ENCODE measurements at places on chromosomes 6 and 20.
A peak's percentile ranks its signal among the peaks of the same experiment; 100 is the strongest.

- H3K4me3 ChIP-seq: no peak overlapping the region
- no peaks in the 10 kb centered on the region for H3K36me3 ChIP-seq
- H3K27me3 ChIP-seq: no peaks in the 10 kb centered on the region
- DNase-seq: no peak
- H3K4me1 ChIP-seq: no peaks in the 10 kb centered on the region
- no peak overlapping the region for H3K27ac ChIP-seq
These were observed 834.0 kb downstream of the MAFB start for GRCh38 chr20:39855056-39855455.

DNA sequence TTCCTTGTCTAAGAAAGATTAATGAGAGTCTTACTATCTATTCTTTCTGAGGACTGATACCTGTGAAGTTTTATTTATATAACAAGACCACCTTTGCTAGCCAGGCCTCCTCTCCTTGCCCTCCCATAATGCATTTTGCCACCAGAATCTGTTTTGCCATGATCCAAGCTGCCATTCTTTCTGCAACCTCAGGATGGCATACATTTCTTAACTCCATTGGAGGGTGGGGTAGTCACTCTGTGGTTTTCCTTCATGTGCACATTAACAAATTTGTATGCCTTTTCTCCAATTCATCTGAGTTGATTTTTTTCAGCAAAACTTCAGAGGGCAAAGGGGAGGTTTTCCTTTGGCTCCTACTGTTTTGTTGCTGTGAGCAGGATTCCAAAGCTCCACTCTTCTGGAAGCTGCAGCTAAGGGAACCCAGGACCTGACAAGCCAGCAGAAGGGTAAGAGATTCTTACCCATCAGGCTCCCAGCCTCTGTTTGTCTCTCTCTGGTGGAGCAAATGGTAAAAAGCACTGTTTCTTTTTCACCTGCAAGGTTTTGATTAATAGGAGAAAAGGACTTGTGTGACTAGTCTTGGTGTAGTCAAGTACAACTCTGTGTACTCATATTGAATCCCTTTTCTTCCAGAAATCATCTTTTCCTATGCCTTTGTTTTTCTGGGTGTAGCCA, 26.2 kb upstream of the ENPP4 start:
- H3K27ac ChIP-seq: no peak overlapping the region
- no peak overlapping the region for H3K4me3 ChIP-seq
- H3K4me1 ChIP-seq: no peaks in the 10 kb centered on the region
- no peaks in the 10 kb centered on the region for H3K36me3 ChIP-seq
- H3K27me3 ChIP-seq: no peaks in the 10 kb centered on the region
- DNase-seq: no peak

DNA sequence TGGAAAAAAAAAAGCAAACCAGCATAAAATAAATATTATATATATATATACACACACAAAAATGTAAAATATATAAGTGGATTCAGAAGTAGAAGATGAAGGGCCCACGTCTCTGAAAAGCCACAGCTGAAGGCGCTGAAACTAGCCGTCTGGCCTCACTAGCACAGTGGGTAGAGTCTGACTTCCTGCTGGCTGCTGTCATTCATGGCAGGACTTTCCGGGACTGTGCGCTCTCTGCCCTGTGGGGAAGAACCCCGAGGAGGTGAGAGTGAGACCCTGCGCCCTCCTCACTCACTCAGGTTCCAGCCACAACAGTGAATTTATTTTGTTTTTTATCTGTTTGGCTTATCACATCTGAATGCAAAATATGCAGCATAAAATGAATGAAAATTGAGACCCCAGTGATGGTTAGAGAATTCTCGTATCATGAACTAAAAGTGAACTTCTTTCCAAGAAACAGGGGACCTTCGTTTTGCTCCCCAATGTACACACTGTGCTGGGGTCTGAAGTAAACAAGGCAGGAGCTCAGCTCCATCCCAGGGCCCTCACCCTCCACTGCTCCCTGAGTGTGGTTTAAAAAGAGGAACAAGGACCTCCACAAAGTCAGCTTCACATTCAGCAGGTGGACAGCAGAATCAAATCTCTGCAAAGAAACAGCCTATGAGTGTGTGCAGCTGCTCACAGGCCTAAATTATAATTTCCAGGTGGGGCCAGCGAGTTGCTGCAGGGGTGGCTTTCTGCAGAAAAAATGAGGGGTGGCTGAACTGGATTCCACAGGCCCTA, 1.3 kb upstream of the RAMACL start:
- H3K27me3 ChIP-seq: no peaks in the 10 kb centered on the region
- H3K27ac ChIP-seq: peak overlapping the region; percentile 73
- H3K4me3 ChIP-seq: no peak overlapping the region
- peak; percentile 70 for DNase-seq
- no peaks in the 10 kb centered on the region for H3K36me3 ChIP-seq
- H3K4me1 ChIP-seq: peaks cover 58% of the 10 kb centered on the region

DNA sequence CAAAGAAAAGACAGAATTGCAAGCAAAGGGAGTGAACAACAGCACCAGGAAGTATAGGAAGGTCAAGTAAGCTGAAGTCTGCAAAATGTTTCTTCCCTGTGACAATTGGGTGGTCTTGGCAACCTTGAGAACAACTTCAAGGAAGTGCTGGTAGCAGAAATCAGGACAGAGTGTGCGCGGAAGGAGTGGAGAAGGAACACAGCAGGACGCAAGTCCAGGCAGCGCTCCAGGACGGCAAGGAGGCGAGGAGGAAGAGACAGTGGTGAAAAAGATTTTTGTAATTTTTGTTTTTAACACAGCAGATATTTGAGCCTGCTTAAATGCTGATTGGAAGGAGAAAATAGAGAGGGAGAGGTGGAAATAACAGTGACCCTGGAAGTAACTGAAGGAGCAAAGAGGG, 141.7 kb downstream of the F13A1 start:
- DNase-seq: no peak
- no peak overlapping the region for H3K27ac ChIP-seq
- H3K36me3 ChIP-seq: peaks cover 15% of the 10 kb centered on the region
- no peak overlapping the region for H3K4me3 ChIP-seq
- no peaks in the 10 kb centered on the region for H3K4me1 ChIP-seq
- H3K27me3 ChIP-seq: no peaks in the 10 kb centered on the region

GRCh38 chr20:43196243-43196642, 6.5 kb upstream of the PTPRT start:
- no peaks in the 10 kb centered on the region for H3K4me1 ChIP-seq
- H3K4me3 ChIP-seq: no peak overlapping the region
- H3K27me3 ChIP-seq: no peaks in the 10 kb centered on the region
- DNase-seq: no peak
- H3K36me3 ChIP-seq: no peaks in the 10 kb centered on the region

GRCh38 chr20:37868851-37869333, 34.0 kb upstream of the VSTM2L start:
- H3K27ac ChIP-seq: peak overlapping the region; percentile 13
- H3K27me3 ChIP-seq: no peaks in the 10 kb centered on the region
- peaks cover 46% of the 10 kb centered on the region for H3K36me3 ChIP-seq
- no peaks in the 10 kb centered on the region for H3K4me1 ChIP-seq
- no peak overlapping the region for H3K4me3 ChIP-seq

DNA sequence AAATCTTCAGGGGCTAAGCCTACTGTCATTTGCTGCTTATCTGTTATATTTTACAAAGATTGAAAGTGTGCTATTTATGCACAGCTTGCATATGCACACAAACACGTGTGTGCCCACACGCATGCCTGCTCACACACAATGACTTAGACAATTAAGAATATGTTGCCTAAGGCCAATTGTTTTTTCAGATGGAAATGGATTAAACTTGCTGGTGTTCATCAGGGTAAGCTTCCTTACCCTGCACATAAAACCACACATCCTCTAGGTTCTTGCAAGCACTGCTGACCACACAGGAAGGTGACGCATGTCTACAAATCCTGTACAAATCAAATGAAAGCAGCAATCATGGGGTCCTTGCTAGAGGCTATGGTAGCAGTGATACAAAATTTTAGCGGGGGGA, 58.4 kb downstream of the GJA10 start:
- H3K36me3 ChIP-seq: no peaks in the 10 kb centered on the region
- no peaks in the 10 kb centered on the region for H3K27me3 ChIP-seq
- H3K4me3 ChIP-seq: no peak overlapping the region
- peak; percentile 66 for DNase-seq

- H3K27ac ChIP-seq: no peak overlapping the region
- H3K4me3 ChIP-seq: no peak overlapping the region
- no peak for DNase-seq
- H3K36me3 ChIP-seq: no peaks in the 10 kb centered on the region
These were observed 156.4 kb downstream of the MBOAT1 start for GRCh38 chr6:20055916-20056315.

- H3K27ac ChIP-seq: no peak overlapping the region
- H3K4me1 ChIP-seq: peaks cover 24% of the 10 kb centered on the region
- H3K36me3 ChIP-seq: no peaks in the 10 kb centered on the region
- no peak for DNase-seq
- H3K27me3 ChIP-seq: no peaks in the 10 kb centered on the region
These were observed 24.2 kb upstream of the TAGAP start for GRCh38 chr6:159068904-159069578.

- no peaks in the 10 kb centered on the region for H3K4me1 ChIP-seq
- no peak for DNase-seq
- H3K27ac ChIP-seq: no peak overlapping the region
- H3K4me3 ChIP-seq: no peak overlapping the region
- H3K27me3 ChIP-seq: no peaks in the 10 kb centered on the region
These were observed 23.1 kb upstream of the VSTM2L start for GRCh38 chr20:37879843-37880242.

DNA sequence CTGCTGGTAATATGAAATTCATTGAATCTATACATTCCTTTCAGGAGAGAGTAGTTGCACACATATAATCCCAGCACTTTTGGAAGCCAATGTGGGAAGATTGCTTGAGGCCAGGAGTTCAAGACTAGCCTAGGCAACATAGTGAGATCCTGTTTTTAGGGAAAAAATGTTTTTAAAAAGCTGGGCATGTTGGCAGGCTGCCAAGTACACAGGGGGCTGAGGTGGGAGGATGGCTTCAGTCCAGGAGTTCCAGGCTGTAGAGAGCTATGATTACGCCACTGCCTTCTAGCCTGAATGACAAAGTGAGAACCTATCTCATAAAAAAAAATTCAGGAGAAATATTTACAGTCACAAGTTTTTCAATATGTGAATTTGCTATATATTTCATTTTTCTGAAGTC, 71.9 kb downstream of the GRM1 start:
- H3K27me3 ChIP-seq: no peaks in the 10 kb centered on the region
- no peak overlapping the region for H3K27ac ChIP-seq
- H3K4me1 ChIP-seq: no peaks in the 10 kb centered on the region
- no peaks in the 10 kb centered on the region for H3K36me3 ChIP-seq

GRCh38 chr20:1225783-1226654, at the start of gene RAD21L1:
RAD21L1 (plus strand) TSS chr20:1226044; CDS start chr20:1228454, 2,410 bp downstream.
- H3K27me3 ChIP-seq: peaks cover 45% of the 10 kb centered on the region
- H3K4me3 ChIP-seq: peak within 1 kb of the TSS; percentile 38
- no peak within 1 kb of the TSS for H3K27ac ChIP-seq
- H3K4me1 ChIP-seq: peaks cover 14% of the 10 kb centered on the region
- DNase-seq: peak; percentile 50

- no peaks in the 10 kb centered on the region for H3K36me3 ChIP-seq
- DNase-seq: peak; percentile 59
- peak overlapping the region; percentile 85 for H3K4me3 ChIP-seq
- H3K27me3 ChIP-seq: no peaks in the 10 kb centered on the region
These were observed 796 bp upstream of the RREB1 start for GRCh38 chr6:7106752-7107577.

DNA sequence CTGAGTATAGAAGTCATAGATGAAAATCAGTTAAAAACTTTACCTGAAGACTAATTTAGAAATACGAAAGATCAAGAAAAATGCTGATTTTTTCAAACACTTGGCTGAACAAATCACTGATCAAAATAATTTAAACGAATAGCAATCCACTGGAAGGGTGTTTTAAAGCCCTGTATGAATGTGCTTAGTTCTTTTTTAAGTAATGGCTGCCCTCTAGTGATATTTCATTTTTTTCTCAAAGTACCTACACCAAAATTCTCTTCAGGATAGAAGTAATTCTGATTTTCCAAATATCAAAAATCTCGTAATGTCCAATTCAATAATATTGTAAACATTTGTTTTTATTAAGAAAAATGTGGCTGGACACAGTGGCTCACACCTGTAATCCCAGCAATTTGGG, 32.5 kb downstream of the AKAP7 start:
- H3K4me3 ChIP-seq: no peak overlapping the region
- DNase-seq: no peak
- no peak overlapping the region for H3K27ac ChIP-seq
- no peaks in the 10 kb centered on the region for H3K27me3 ChIP-seq

GRCh38 chr6:13725570-13725969, 13.9 kb upstream of the RANBP9 start:
- H3K27me3 ChIP-seq: no peaks in the 10 kb centered on the region
- H3K4me3 ChIP-seq: no peak overlapping the region
- no peaks in the 10 kb centered on the region for H3K36me3 ChIP-seq
- no peak overlapping the region for H3K27ac ChIP-seq

- peak; percentile 77 for DNase-seq
- H3K4me1 ChIP-seq: peaks cover 64% of the 10 kb centered on the region
- H3K4me3 ChIP-seq: peak overlapping the region; percentile 92
- peak overlapping the region; percentile 94 for H3K27ac ChIP-seq
- no peaks in the 10 kb centered on the region for H3K27me3 ChIP-seq
These were observed 2.0 kb downstream of the FGD2 start for GRCh38 chr6:37007340-37008043.

- peaks cover 11% of the 10 kb centered on the region for H3K4me1 ChIP-seq
- no peak overlapping the region for H3K27ac ChIP-seq
- H3K27me3 ChIP-seq: no peaks in the 10 kb centered on the region
- no peak for DNase-seq
- no peaks in the 10 kb centered on the region for H3K36me3 ChIP-seq
- no peak overlapping the region for H3K4me3 ChIP-seq
These were observed 14.0 kb upstream of the FAM50B start for GRCh38 chr6:3835055-3835731.

DNA sequence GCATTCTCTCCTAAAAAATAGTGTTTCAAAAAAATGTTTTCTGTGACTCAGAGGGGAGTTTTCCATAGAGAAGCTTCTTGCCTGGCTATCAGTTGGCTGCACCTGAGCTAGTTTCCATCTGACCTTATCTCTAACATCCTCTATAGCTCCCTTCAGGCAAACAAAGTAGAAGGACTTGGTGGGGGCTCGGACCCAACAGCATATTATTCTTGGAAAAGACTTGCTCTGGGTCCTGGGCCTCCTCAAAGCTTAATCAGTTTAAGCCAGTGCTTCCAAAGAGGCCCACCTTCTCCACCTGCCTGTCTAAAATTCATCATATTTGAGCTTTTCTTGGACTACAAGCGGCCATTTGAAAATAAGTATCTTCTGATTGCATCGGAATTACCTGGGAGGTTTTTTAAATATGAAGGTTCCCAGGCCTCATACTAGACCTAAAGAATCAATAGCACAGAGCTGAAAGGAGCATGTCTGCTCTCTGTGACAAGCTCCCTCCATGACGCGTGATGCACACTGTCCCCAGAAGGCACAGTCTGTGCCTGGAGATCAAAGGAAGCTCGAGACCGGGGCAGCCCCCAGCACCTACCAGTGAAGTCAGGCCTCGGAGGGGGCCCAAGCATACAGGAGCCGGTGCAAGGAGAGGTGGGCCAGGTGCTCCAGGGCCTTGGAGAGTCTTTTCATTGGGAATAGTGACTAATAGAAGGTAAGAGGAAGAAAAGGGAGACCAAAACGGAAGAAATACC, 80.6 kb upstream of the HIVEP1 start:
- no peaks in the 10 kb centered on the region for H3K36me3 ChIP-seq
- DNase-seq: no peak
- H3K4me3 ChIP-seq: no peak overlapping the region
- no peaks in the 10 kb centered on the region for H3K4me1 ChIP-seq
- no peak overlapping the region for H3K27ac ChIP-seq
- H3K27me3 ChIP-seq: no peaks in the 10 kb centered on the region

All from CD14-positive monocyte (primary cell).